ENCODE measurements at places on chromosomes 1 and 21.

DNA sequence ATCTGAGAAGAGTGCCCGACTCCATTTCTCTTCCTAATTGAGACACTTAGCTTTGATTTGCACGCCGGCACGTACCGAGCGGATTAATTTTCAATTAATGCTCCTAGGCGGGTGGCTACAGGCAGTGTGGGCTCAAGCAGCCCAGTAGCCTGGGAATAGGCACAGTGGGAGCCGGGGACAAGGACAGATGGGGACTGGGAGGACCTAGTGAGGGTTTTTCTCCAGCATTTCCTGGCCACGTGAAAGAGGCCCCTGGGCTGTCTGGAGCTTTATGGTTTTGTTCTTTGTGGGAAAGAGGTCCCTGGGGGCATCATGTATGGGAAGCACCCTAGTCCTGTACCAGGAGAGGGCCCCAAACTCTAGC lies 78.6 kb upstream of the CSF3R start:
- DNase-seq, result no peak

GRCh38 chr1:21875621-21876063 lies 61.5 kb downstream of the HSPG2 start:
- no peak for DNase-seq

- DNase-seq, result no peak
These were observed 253.5 kb upstream of the ADAMTS5 start for GRCh38 chr21:27220416-27220815.

DNA sequence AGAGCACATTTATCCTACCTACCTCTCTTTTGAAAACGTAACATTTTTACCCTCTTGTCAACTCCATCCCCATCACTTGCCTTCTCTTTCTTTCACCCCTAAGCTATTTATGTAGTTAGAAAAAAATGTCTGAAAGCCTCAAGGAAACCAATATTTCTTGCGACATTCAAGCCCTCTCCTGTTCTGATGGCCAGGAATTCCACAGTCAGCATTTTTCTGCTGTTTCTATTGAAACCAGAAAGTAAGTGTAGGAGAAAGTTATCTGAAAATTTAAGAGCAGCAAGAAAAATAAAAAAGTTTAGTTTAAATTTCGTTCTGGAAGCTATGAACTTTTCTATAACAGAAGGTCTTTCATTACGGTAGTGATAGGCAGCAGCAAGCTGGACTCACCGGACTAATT lies 247.6 kb upstream of the PBX1 start:
- no peak for DNase-seq

GRCh38 chr1:21334214-21335087 lies 44.2 kb upstream of the ECE1 start:
- DNase-seq, result peak; percentile 93

DNA sequence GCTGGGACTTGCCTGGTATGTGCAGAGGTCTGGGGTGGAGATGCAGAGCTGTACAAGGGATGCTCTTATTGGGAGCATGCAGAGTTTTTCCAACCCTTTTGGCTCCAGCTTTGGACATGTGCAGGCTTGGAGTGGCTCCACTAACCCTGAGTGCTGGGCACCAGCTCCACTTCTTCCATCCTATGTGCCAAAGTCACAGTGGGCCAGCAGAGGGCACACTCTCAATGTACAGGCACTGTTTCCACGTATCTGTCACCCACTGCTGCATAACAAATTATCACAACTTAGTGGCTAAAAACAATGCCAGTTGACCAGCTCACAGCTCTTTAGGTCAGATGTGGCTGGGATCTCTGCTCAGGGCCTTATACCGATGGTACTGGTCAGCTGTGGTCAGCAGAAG lies 631.8 kb downstream of the AJAP1 start:
- peak; percentile 48 for DNase-seq

DNA sequence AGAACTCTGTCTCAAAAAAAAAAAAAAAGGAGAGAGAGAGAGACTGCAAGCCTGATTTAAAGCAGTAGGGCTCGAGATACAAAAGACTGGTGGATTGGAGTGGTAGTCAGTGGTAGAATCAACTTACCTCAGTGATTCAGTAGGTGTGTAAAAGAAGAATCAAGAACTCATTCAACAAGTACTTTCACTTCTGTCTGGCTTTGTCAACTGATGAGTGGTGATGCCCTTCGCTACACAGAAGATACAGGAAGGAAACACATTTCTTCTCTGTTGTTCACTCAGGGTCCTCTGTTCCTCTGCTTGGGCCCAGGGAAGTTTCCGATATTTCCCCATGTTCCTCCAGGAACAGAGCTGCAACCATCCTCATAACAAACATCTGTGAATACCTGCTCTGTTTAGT lies 68.6 kb upstream of the COG2 start:
- DNase-seq, result no peak

GRCh38 chr1:48870596-48870995 lies 93.9 kb upstream of the BEND5 start:
- DNase-seq, result no peak

GRCh38 chr1:218656301-218657037 lies 311.3 kb downstream of the TGFB2 start:
- no peak for DNase-seq

- no peak for DNase-seq
These were observed 17.6 kb upstream of the PLA2G5 start for GRCh38 chr1:20052386-20052785.

GRCh38 chr1:183164963-183165362 lies 21.1 kb upstream of the LAMC2 start:
- no peak for DNase-seq

DNA sequence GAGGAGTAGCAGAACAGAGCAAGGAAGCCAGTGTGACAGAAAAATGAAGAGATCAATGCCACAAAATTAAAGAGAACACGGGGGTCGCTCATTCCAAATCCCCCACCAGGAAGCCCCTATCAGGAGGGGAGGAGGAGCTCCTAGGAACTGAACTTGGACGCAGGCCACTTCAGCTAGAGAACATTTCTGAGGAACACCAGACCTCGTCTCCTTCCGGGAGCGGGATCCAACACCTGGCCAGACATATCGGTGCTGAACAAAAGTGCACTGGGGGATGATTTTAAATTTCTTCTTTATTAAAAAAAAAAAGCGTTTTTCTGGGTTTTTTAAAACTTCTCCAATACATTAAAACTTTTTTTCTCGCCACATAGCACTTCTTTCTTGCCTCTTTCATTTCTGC lies 40.8 kb downstream of the OLFML2B start:
- DNase-seq, result no peak

GRCh38 chr1:45499415-45499769 lies 481 bp downstream of the CCDC163 start:
- no peak for DNase-seq

- DNase-seq, result no peak
These were observed 48.5 kb upstream of the ECE1 start for GRCh38 chr1:21338573-21339355.

DNA sequence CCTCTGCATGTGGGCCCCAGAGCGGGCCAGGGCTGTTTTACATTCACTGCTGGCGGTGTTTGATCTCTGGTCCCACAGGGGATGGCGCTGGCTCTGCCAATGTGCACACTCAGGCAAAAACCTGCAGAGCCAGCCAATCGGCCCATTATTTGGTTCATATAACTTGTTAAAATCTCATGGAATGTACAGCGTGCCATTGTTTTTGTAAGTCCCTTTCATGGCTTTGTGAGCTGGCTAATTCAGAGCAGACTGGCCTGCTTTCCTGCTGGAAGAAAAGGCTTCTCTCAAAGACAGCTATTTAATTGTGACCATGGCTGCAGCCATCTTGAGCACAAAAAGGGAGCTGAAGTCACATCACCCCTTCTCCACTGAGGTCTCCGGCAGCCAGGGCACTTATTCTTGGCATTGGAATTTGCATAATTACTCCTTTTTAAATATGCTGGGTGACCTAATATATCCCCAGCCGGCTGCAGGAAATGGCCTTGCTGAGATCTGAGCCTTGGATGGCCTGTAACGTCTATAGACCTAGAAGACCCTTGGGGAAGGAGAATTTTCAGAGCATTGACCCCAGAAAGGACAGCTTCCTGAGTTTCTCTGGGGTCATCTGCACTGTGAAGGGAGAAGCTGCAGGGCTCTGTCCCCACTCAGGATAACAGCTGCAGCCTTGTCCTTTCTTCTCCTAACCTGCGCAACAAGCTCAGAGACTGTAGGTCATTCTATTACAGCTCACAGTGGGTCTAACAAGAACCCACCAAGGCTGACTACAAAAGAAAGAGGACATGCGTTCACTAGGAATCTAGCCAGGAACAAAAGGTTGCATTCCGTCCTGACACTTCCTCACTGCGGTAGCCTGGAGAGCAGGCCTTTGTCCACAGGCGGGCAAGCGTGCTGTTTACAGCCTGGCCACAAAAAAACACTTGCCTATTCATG lies 45.8 kb downstream of the BCAR3 start:
- no peak for DNase-seq

GRCh38 chr21:42846221-42846620 lies 33.1 kb downstream of the WDR4 start:
- DNase-seq, result no peak

- DNase-seq, result no peak
These were observed 23.1 kb upstream of the ECE1 start for GRCh38 chr1:21313203-21313885.

DNA sequence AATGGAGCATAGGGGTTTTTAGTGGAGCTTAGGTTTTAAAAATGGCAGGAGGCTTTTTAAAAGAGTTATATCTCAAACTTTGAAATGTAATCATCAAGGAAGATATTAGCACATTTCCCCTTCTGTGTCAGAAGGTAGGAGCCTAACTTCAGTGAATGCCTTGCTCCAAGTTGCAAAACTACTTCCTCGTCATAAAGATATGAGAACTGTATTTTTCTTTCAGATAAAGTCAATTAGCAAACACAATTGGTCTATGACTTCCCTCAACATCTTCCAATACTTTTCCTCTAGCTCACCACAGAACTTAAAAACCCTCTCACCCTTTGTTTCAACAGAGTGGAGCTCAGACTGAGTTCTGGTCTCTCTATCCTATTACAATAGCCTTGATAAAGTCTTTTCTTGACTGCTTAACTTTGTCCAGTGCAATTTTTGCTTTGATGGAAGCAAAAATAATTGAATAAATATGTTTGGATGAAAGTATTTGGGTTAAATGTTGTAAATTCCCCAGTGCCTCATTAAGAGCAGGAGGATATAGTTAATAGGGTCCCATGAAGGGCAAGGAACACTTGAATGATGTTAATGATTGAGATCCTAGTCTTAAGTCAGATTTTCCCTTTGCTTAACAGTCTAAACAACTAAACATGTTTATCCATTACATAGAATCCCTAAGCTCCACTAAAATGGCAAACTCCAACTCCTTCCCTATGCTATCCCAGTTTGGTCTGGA lies 58.9 kb downstream of the TNFSF18 start:
- DNase-seq, result no peak

- DNase-seq, result no peak
These were observed 100.5 kb downstream of the GLIS1 start for GRCh38 chr1:53638360-53639035.

DNA sequence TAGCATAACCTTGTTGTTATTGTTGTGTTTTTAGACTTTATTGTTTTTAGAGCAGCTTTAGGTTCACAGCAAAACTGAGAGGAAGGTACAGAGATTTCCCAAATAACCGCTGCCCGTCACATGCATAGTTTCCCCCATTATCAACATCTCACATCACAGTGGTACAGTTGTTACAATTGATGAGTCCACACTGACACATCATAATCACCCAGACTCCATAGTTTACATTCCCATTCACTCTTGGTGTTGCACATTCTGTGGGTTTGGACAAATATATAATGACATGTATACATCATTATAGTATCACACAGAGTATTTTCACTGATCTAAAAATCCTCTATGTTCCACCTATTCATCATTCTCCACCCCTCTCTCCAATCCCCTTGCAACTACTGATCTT lies 25.9 kb upstream of the TOR3A start:
- DNase-seq, result no peak

GRCh38 chr1:59901770-59902388 lies 24.7 kb downstream of the CYP2J2 start:
- no peak for DNase-seq
